Left ventricle myocardium inferior (tissue), 1 donor: ENCODE measurements at places on chromosomes 2 and 18.
A peak's percentile ranks its signal among the peaks of the same experiment; 100 is the strongest.

DNA sequence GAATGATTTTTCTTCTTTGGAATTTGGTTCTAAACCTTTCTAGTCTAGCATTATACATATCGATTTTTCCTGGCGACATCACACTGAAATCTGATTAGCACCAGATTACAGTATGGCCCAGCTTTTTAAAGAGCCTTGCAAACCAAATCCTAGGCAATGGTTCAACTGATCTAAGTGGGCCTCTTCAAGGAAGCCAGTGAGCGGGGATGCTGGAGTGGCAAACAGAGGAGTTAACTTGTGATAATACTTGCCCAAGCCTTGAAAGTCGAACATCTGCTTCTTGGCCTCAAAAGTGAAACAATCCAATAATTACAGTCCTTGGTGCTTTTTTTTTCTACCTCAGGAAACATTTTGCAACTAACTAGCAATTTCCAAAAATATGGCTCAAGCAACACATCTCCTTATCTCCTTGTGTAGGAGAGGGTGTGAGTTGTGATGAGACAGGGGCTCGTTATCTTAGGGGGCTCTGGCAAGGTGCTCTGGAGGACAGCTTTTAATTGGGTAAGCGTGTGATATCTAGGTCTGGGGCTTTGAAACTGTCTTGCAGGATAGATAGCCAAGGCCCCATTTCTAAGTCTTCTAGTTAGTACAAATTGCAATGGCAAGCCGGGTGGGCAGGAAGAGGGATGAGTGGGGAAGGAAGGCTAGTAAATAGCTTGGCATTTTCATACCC is 240.2 kb upstream of the CCDC68 start:
- H3K27ac ChIP-seq, result no peak overlapping the region
- H3K36me3 ChIP-seq, result no peaks in the 10 kb centered on the region
- no peaks in the 10 kb centered on the region for H3K27me3 ChIP-seq
- no peaks in the 10 kb centered on the region for H3K4me1 ChIP-seq
- H3K4me3 ChIP-seq, result no peak overlapping the region

- H3K27ac ChIP-seq, result no peak overlapping the region
- DNase-seq, result no peak
- no peaks in the 10 kb centered on the region for H3K36me3 ChIP-seq
- no peaks in the 10 kb centered on the region for H3K4me1 ChIP-seq
- H3K4me3 ChIP-seq, result no peak overlapping the region
These were observed 248.8 kb downstream of the RDH14 start for GRCh38 chr2:18311420-18312195.

DNA sequence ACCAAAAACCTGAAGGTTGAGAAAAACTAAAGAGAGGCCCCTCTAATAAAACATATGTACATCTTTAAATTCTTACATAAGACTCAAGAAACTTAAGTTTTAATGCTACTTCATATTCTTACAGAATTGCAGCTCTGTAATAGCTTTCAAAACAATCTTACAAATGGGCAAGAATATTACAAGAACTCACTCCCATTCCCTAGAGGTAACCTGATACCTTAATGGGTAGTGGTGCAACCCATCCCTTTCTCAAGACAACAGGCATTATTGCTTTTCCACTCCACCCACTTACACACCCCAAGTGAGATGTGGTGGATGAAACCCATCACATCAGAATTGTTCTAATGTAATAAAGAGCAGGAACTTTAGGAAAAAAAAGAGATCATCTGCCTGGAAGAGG is 103.7 kb downstream of the RBMS1 start:
- H3K27ac ChIP-seq, result peak overlapping the region; percentile 41
- H3K4me3 ChIP-seq, result no peak overlapping the region
- no peaks in the 10 kb centered on the region for H3K27me3 ChIP-seq
- H3K36me3 ChIP-seq, result no peaks in the 10 kb centered on the region

GRCh38 chr2:203585516-203585915 is 50.4 kb upstream of the RAPH1 start:
- H3K4me1 ChIP-seq, result peaks cover 28% of the 10 kb centered on the region
- H3K36me3 ChIP-seq, result no peaks in the 10 kb centered on the region
- H3K4me3 ChIP-seq, result no peak overlapping the region
- DNase-seq, result no peak
- H3K27me3 ChIP-seq, result no peaks in the 10 kb centered on the region

- no peaks in the 10 kb centered on the region for H3K36me3 ChIP-seq
- no peaks in the 10 kb centered on the region for H3K27me3 ChIP-seq
- no peak overlapping the region for H3K4me3 ChIP-seq
- H3K4me1 ChIP-seq, result no peaks in the 10 kb centered on the region
These were observed 244.6 kb downstream of the THSD7B start for GRCh38 chr2:137009953-137010352.

DNA sequence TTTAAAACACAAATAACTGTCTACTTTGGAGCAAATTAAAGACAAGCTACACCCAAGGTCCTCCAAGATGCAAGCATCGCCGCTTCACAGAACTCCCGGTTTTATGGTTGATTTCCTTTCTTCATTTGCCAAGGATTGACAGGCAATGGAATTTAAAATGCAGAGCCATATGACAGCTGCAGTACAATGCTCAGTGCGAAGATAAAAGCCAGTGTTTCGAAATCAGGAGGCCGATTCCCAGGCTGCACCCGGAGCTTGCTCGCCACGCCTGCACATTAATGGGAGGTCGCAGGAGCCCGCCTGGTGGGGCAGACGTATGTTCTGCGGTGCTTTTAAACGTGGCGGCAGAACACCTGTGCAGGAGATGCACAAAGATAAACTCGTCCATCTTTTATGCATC is 727.6 kb upstream of the SOX11 start:
- no peak overlapping the region for H3K4me3 ChIP-seq
- no peak for DNase-seq
- H3K4me1 ChIP-seq, result no peaks in the 10 kb centered on the region

- peaks cover 22% of the 10 kb centered on the region for H3K36me3 ChIP-seq
- H3K4me1 ChIP-seq, result peaks cover 37% of the 10 kb centered on the region
- DNase-seq, result no peak
These were observed 794 bp upstream of the CHCHD5 start for GRCh38 chr2:112583497-112584133.

GRCh38 chr2:218895326-218895725 is 14.7 kb downstream of the WNT10A start:
- peaks cover 97% of the 10 kb centered on the region for H3K27me3 ChIP-seq
- no peak for DNase-seq
- no peak overlapping the region for H3K27ac ChIP-seq

- H3K4me3 ChIP-seq, result peak overlapping the region; percentile 83
- H3K27me3 ChIP-seq, result peaks cover 8% of the 10 kb centered on the region
- peaks cover 39% of the 10 kb centered on the region for H3K4me1 ChIP-seq
- H3K27ac ChIP-seq, result peak overlapping the region; percentile 89
- no peaks in the 10 kb centered on the region for H3K36me3 ChIP-seq
These were observed 1.1 kb upstream of the CERS6 start for GRCh38 chr2:168454737-168455644.

DNA sequence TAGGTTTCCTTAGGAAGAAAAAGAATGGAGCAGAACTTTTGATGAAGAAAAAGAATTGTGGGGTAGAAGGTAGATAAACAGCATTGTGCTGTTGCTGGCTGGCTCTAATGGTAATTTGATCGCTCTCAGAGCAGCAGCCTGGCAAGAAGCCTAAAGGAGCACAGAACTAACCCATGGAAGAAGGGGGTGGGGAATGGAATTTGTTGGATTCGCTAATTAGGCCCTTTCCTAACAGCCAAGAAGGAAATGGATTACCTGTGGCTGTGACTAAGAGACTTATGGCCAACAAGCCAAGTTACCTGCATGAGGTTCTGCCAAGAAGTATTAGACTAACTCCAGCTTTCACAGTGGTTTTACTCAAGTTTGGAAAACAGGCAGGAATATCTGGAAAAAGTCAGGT is 210.6 kb downstream of the IKZF2 start:
- no peaks in the 10 kb centered on the region for H3K27me3 ChIP-seq
- peak; percentile 15 for DNase-seq
- H3K27ac ChIP-seq, result peak overlapping the region; percentile 31

DNA sequence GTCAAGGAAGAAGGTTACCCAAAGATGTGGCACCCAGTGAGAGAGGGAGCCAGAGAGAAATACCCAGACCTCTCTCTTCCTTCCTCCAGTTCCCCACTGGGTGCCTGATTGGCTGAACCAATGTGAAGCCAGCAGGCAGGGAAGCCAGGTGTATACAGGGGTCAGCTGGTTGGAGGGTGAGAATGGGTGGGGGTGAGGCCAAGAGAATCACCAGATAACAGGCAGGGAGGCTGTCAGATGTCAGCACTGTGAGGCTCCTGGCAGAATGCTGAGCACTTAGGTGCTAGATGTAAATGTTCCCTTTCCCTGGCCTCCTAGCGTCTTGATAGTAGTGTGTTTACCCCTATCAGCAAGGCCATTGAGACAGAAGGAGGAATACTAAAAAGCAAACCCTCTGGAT is 104.0 kb upstream of the MGAT5 start:
- no peaks in the 10 kb centered on the region for H3K27me3 ChIP-seq
- H3K36me3 ChIP-seq, result no peaks in the 10 kb centered on the region
- H3K4me1 ChIP-seq, result peaks cover 81% of the 10 kb centered on the region
- no peak for DNase-seq

GRCh38 chr2:23703583-23704385 is 223.1 kb downstream of the ATAD2B start:
- peaks cover 32% of the 10 kb centered on the region for H3K36me3 ChIP-seq
- no peak for DNase-seq
- H3K4me3 ChIP-seq, result no peak overlapping the region
- no peaks in the 10 kb centered on the region for H3K27me3 ChIP-seq
- H3K27ac ChIP-seq, result no peak overlapping the region

- no peak for DNase-seq
- no peaks in the 10 kb centered on the region for H3K36me3 ChIP-seq
- H3K27me3 ChIP-seq, result peaks cover 53% of the 10 kb centered on the region
- no peak overlapping the region for H3K27ac ChIP-seq
These were observed 43.3 kb upstream of the SERPINB2 start for GRCh38 chr18:63844254-63844653.

GRCh38 chr2:70143314-70144150 is 47.3 kb downstream of the C2orf42 start:
- H3K27ac ChIP-seq, result peak overlapping the region; percentile 99
- H3K36me3 ChIP-seq, result no peaks in the 10 kb centered on the region
- DNase-seq, result no peak
- peak overlapping the region; percentile 64 for H3K4me3 ChIP-seq
- no peaks in the 10 kb centered on the region for H3K27me3 ChIP-seq
- peaks cover 27% of the 10 kb centered on the region for H3K4me1 ChIP-seq

DNA sequence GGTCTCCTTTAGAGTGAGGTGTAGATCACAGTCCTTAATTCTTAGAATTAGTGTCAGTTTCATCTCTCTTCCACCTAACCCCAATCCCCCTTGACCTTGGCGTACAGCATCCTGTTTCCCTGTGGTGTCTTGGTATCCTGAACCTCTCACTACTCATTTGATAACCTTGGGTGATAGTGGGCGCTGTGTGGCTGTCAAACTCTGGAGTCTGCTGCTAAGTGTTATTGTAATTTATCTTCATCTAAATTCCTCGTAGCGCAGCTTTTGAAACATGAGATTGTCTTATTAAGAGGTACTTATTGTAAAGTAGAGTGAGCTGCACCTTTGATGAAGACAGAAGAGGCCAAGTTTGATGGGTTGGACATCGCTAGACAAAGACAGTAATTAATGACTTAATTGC is 222.6 kb upstream of the SPRED2 start:
- H3K36me3 ChIP-seq, result no peaks in the 10 kb centered on the region
- H3K4me1 ChIP-seq, result no peaks in the 10 kb centered on the region
- no peak for DNase-seq
- H3K27me3 ChIP-seq, result peaks cover 35% of the 10 kb centered on the region

DNA sequence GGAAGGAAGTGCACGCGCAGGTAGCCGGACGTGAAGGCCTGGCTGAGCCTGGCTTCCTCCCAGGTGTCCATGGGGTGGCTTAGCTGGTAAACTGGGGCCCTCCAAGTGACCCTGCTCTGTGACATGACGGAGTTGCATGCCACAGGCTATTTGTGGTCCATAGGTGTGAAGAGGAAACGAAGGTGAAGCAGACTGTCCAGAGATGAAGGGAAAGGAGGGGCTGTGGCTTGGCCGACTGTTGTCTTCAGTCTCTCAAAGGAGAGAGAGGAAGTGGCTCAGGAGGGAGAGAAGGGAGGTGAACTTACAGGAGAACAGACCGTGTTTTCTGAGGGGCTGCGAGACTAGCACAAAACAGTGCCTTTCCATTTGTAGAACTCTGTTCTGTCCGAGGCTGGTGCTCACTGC is 19.3 kb downstream of the INPP5D start:
- peaks cover 40% of the 10 kb centered on the region for H3K4me1 ChIP-seq
- H3K27ac ChIP-seq, result no peak overlapping the region
- DNase-seq, result no peak
- peaks cover 11% of the 10 kb centered on the region for H3K27me3 ChIP-seq
- H3K36me3 ChIP-seq, result no peaks in the 10 kb centered on the region

DNA sequence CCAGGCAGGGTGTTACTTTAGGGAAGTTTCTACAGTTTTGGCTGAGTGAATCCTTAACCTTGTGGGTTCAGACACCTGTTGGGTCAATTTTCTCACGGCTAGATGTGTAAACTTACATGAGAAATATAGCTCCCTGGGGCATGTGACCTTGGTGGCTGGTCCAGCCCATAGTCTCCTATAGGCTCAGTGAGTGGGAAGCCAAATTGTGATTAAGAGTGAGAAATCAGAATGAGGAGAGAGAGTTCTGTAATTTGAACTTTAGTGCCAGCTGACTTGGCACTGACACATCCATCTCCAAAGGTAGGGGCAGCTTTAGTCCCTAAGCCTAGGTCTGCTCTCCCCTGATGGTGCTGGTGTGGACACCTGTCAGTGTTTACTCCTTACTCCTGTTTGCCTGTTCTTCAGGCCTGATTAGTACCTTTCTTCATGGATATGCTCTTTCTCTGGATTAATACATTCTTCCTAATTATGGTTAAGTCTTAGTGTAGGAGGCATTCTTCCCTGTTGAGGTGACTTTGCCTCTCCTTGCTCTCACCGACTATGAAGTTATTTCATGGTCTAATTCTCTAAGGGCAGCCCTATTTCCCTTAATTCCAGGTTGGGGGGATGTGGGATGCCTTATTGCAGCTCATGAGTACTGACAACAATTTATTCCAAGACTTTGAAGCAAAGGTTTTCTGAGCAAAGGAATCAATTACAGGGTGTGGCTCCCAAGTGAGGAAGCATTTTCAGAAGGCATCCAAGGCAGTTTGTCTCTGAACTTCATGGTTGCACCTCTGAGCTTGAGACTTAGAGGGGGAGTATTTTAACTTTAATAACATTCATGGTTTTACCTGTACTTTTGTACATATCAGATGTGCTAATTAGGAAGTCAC is 177.3 kb downstream of the DYSF start:
- no peak for DNase-seq
- no peaks in the 10 kb centered on the region for H3K27me3 ChIP-seq
- peaks cover 19% of the 10 kb centered on the region for H3K4me1 ChIP-seq
- no peak overlapping the region for H3K4me3 ChIP-seq
- no peaks in the 10 kb centered on the region for H3K36me3 ChIP-seq

DNA sequence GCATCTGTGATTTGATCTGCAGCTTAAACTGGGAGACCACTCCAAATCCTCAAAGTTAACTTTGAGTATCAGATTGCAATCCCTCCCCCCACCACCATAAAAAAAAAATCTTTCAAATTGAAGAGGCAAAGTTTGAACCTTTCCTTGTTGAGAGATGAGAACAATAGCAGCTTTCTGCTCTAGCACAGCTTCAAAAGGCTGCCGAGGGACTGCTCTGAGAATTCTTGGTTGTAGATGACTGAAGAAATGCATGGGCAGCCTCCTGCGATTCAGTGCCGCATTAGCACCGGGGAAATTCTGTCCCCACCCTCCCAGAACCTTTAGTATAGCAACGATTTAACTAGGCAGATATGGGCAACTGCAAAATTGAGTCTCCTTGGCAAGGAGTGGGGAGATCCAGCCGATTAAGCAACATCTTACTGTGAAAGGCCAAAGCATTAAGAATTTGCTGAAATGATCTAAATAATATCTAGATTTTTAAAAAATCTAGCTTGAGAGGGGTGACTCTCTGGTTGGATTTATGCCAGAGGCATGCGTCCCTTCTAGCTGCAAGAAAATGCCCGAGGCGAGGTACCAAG is 3.9 kb upstream of the SP5 start:
- H3K27ac ChIP-seq, result no peak overlapping the region
- H3K27me3 ChIP-seq, result peaks cover 100% of the 10 kb centered on the region
- no peaks in the 10 kb centered on the region for H3K36me3 ChIP-seq
- H3K4me3 ChIP-seq, result peak overlapping the region; percentile 14
